ENCODE measurements at places on chromosomes 6 and 20.

GRCh38 chr6:164066766-164067165 lies 652.2 kb downstream of the QKI start:
- no peak for DNase-seq

DNA sequence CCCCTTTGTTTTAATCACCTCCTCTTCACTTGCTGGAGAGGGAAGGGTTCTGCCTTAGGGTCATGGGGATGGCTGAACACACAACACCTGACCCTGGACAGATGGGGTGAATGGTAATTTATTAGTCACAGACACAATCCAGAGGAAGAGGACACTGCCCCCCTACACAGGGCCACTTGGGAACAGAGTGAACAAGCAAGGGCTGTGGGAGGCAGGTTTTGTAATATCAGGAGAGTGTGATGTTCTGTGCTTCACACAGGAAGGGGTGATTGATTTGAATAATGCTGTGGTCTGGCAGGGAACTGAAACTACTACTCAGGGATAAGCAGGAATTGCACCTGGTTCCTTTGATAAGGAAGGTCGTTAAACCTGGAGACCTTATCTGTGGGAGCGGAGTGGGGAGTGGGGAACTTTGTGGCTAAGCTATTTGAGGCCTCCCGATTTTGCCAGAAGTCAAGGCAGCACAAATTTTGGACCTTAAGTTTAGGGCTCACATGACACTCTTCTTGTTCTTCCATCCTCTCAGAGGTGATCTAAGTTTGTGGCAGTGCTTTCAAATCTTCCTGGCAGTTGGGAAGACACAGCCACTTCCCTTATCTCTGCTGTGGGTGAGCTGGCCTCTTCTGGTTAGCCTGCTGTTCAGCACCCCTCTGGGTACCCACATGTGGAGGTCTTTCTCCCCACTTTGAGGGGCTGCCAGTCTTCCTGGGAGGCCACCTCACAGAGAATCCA lies 77.8 kb downstream of the CD164 start:
- no peak for DNase-seq

- no peak for DNase-seq
Observed at GRCh38 chr20:36969478-36970186, 18.1 kb upstream of the SAMHD1 start.

GRCh38 chr20:10611357-10611756 lies 62.4 kb downstream of the JAG1 start:
- DNase-seq = no peak

DNA sequence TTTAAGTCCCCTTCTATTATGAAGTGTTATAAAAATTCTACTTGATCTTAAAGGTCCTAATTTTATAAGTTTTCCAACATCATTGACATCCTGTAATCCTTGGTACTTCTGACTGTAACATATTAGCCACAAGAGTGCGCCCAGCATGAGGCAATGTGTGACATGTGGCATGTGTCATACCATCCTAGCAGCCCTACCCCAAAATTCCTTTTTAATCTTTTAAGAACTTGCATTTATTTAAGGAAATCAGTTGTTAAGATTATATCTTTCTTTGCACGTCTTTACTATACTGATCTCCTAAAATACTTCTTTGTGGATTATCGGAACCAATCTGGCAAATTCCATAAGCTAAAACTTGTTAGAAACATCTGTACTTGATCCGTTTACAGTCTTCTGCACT lies 167.1 kb upstream of the SLC24A3 start:
- DNase-seq = no peak

- peak; percentile 93 for DNase-seq
Observed at GRCh38 chr6:150667977-150668716, 68.5 kb downstream of the PLEKHG1 start.

DNA sequence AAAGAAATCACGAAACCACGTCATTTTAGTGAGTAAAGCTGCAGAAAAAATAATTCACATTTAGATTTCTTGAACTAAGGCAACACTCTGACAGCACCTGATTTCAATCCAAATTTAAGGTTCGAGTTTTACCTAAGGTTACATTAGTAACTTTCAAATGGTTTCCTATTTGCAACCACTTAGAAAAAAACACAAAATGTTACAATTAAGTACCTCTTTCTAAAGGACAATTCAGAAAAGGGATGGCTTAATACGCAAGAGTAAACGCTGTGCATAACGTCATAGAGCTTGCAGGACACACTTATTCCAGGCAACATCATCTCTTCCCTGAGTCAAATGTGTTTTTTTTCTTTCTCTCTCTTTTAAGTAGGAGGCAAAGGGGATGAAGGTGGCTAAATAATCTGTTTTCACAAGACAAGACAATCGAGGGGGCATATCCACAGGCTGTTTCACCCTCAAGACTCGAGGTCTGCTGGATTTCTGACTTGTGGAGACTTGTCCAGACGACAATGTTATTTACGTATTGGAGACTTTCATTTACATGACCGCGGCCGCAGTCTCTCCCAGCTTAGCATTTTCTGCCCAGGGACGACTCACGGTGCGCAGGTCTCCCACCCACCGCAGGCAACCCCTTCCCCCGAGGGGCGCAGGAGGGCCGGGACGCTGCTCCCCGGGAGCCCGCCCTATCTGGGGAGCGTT lies 86.0 kb downstream of the SESN1 start:
- DNase-seq = peak; percentile 61

- no peak for DNase-seq
Observed at GRCh38 chr6:33762713-33763112, 16.0 kb upstream of the IP6K3 start.
